ENCODE measurements at places on chromosomes 1 and 21.
A peak's percentile ranks its signal among the peaks of the same experiment; 100 is the strongest.

DNA sequence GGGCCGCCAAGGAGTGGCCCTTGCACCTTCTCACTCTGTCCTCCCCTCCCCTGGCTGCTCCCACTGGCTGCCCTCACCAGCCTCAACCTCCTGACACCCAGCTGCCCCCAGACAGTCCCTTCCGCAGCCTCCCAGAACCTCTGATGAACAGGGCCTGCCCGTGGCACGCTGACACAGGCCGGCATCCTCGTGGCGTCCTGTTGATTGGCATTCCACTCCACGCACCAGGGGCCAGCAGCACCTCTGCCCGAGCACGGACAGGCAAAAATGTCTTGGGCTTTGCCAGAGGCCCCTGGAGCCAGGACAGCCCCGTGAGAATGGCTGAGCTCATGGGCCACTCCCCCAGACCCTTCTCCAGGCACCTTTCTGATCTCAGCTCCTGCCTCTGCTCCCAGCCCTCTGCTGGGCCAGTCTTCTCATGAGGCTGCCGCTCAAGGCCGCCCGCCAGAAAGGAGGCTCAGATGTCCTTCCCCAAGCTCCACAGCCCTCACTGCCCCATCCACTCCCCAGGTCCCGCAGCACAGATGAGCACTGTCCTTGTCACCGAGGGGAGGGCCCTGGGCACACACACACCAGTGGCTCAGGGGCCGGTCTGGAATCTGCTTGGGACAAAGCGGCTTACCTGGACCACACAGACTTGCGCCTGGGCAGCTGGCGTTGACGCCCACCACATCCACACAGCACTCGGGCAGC is 15.8 kb upstream of the RNF223 start:
- no peak for DNase-seq

- DNase-seq: peak; percentile 62
Measured at GRCh38 chr21:44958471-44959191, 18.8 kb downstream of the SLX9 start.

- no peak for DNase-seq
Measured at GRCh38 chr1:180947499-180947885, 34.8 kb downstream of the KIAA1614 start.

GRCh38 chr1:40897513-40897912 is 35.4 kb upstream of the CITED4 start:
- DNase-seq: no peak

DNA sequence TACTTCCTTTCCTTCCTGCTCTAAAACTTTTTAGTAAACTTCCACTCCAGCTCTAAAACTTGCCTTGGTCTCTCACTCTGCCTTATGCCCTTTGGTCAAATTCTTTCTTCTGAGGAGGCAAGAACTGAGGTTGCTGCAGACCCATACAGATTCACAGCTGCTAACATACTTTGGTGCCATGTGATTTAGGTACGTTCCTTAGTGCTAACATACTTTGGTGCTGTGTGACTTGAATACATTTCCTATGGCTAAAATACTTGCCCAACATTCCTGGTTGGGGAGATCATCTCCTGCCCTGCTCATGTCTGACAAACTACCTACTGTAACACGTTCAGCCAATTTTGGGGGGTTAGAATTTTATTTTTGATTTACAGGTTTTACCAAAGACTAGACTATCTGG is 6.8 kb upstream of the ZBTB40 start:
- DNase-seq: no peak

DNA sequence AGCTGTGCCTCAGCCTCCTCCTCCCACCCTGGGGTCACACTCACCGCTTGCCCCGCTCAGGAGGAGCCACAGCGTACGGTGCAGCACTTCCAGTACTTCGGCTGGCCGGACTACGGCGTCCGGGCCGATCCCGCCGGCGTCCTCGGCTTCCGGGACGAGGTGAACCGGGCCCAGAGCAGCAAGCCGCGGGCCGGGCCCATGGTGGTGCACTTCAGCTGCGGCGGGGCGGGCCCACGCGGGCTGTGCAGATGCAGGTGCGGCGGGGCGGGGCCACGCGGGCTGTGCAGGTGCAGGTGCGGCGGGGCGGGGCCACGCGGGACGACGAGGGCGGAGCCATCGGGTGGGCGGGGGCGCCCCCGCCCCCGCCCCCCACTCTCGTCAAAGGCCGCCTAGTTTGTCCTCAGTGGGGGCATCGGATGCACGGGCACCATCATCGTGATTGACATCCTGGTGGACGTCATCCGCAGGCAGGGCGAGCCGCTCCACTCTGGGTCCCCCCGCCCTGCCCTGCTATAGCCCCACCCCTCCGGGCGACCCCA is 5.5 kb downstream of the RNF223 start:
- no peak for DNase-seq

GRCh38 chr1:5961601-5962000 is 30.6 kb downstream of the NPHP4 start:
- DNase-seq: no peak

- DNase-seq: no peak
Measured at GRCh38 chr1:66400660-66401059, 133.3 kb upstream of the SGIP1 start.

DNA sequence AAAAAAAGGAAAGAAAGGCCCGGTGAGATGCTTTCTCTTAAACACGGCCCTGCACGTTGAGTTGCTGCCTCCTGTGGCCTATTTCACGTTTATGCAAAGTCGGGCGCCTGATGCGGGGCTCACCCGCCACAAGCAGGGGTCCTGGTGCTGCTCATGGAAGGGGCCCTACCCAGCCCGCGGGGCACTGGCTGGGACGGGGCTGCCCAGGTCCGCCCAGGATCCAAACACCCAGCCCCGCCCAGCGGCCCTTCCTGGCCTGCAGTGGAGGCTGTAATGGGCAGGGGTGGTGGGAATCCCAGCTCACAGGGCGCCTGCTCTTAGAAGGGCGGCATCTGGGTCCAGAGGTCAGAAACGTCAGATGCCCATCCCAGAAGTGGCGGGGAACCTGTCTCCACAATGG is 1.6 kb downstream of the COL6A2 start:
- no peak for DNase-seq

DNA sequence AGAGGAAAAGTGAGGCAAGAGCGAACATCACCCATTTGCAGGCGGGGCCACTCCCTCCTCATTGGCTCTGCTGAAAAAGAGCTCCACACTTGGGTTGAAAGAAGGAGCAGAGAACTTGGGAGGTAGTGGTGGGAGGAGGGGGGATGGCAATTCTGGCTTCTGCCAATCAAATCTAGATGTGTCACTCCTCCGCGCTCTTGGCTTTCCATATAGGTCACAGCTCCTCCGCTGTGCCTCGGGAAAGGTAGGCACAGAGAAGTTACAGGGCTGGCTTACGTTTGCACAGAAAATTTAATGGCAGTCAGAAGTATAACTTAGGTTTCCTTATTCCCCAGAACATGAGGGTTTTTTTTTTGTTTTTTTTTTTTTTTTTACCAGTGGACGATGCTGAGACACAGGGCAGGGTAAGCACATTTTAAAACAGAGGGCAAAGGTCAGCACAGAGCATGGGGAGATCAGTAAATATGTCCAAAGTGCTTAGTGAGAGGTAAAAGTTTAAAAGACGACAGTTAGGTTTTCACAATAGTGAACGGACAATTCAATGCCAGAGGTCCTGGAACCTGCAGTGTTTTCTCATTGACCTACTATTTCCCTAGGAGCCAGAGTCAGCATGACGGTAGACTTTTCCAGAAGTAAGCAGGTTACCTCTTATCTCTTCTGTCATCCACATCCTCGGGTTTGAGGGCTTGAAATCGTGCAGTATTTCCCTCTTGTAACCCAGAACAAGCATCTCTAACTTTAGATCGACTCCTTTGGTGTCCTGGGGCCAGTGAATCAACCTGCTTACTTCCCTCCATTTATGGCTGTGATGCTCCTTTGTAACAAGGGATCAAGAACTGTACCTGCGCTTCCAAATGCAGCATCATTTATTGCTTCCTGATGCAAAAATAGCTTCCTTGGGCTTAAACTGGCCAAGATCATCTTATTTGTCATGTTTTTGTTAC is 258.9 kb upstream of the PROX1 start:
- no peak for DNase-seq

- DNase-seq: no peak
Measured at GRCh38 chr1:53285969-53286760, 41.7 kb downstream of the LRP8 start.

- no peak for DNase-seq
Measured at GRCh38 chr1:2349806-2350205, 41.5 kb downstream of the MORN1 start.

GRCh38 chr1:21232044-21232443 is 55.3 kb upstream of the EIF4G3 start:
- DNase-seq: no peak

DNA sequence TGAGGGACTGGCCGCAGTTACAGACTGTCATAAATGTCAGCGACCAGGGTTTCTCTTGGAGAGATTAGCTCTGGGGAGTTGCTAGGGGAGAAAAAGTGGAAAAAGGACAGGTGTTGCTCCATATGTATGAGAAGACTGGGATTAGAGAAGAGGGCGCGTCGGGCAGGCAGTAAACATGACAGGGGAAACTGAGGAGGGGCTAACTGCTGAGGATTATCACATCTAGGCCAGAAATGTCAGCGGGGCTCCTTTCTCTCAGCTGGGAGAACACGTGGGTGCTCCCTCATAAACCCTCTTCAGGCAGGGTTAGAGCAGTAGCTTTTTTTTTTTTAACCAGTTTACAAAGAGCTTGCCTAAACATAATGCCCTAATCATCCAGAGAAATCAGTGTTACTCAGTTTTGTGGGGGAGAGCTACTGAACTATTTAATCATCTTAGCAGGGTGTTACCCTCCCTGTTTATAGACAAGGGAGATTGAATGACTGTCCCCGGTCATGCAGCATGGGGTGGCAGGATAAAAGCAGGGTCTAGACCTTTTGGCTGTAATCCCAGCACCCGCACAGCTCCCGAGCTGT is 35.2 kb downstream of the ELAPOR1 start:
- no peak for DNase-seq

- DNase-seq: no peak
Measured at GRCh38 chr1:118921994-118922393, 66.1 kb downstream of the TBX15 start.

DNA sequence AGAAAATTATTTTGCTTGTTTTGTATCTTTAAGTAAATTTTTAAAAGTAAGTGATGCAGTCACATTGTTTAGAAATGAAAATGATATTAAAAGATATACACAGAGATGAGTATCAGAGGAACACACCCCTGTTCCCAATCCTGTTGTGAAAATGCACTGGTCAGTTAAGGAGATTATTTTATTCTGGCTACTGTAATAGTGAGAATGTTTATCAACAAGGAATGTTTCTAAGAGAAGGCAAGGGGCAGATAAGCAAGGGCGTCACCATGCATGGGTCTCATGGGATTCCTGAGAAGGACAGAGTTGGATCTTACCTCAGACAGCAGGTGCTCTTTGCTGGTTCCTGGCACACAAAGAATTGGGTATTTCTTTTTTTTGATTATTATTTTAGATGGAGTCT is 21.8 kb downstream of the C1orf52 start:
- no peak for DNase-seq

DNA sequence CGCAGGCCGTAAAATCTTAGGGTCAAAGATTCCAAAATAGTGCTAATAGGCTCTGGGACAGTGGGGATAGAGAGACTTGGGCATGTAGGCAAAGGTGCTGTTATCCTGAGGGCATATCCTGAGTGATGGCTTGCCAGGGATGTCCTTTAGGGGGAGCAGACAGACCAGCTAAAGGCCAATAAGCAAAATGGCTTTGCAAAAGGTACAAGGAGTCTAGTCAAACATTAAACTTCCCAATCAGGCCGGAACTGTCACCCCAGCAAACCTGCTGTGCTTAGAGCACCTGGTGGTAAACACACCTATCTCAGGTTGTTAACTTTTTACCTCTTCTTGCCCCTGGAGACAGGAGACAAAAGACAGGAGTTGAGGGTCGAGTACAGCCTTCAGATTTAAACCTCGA is 49.1 kb downstream of the TRABD2B start:
- no peak for DNase-seq
